DMS53 (cell line): ENCODE measurements at places on chromosomes 7 and 10.

DNA sequence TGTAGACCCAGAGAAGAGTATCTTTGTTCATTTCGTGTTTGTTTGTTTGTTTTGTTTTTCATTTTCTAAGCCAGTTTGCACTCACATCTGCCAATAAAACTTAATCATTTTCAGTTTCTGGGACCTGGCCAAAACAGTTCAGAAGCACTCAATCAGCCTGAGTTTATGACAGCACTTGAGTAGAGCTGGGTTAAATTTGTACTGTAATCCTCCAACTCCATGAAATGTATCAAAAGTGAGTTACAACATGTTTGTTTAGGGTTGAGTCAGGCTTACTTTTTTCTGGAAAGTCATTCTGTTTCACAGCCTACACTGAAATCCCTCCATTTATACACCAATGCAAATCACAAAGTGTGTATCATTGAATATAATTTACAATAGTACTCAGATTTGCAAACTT is 91.9 kb downstream of the ZWINT start:
- peak; percentile 46 for DNase-seq

- no peak for DNase-seq
Measured at GRCh38 chr7:29071203-29071874, 75.0 kb downstream of the CPVL start.

GRCh38 chr7:15998617-15999016 is 312.1 kb upstream of the MEOX2 start:
- peak; percentile 56 for DNase-seq

DNA sequence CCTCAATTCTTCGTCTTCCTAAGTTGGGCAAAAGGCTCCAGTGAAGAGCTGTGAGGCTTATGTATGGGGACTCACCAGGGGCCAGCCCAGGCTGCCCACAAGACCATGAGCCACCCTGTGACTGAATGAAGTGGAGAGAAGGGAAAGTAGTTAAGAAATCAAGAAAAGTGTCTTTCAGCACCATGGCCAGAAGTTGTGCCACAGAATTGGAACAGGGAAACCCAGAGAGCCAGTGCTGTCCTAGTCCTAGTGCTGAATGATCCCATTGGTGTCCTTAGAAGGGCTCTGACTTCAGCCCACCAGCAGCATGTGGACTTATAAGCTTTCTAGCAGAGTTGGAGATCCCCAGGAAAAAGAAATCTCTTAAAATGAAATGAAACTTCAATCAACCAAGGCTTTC is 37.0 kb upstream of the CCSER2 start:
- DNase-seq: peak; percentile 38

- no peak for DNase-seq
Measured at GRCh38 chr7:151014950-151015349, 9.3 kb downstream of the ATG9B start.

GRCh38 chr7:128931965-128932861 is 5.5 kb upstream of the IRF5 start:
- no peak for DNase-seq

DNA sequence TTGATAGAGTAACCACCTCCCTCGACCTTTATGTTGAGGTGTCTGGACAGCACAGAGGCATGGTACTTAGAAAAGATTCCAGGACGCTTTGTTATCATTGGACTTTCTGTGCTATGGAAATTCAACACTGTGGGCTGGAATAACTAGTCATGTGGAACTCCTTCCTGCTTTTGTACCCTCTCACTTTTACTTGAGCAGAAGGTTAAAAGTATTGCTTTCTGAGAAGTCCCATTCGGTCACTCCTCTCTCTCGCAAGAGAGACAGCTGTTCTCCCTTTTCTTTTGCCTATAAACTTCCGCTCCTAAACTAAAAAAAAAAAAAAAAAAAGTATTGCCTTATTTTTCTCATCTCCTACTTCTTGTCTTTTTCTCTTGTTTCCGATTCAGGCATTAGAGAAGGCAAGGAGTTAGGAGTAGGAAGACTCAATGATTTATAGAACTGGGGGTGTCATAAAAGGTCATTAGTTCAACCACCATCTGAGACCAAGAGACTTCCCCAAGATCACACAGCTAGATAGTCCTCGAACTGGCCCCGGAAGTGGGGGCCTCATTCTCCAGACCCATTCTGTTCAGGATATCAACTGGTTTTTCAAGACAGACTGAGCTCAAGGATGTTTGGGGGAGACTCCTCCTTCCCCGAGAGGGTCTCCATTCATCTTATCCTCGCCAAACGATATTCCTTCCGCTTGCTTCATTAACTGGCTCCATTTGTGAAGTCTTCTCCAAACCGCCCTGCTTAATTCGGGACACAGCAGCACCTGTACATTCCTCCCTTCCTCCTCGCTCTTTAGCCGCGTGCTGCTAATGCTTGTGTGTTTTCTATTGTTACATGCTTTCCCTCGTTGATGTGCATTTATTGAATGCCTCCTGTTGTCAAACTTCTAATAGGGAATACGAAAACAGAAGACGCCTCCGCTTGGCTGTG is 995 bp upstream of the INPP5F start:
- peak; percentile 80 for DNase-seq
